Endothelial cell (in vitro differentiated cells): ENCODE measurements at places on chromosomes 1 and 21. TPM values are rescaled to one million over a fixed set of nuclear protein-coding genes. Genes with fewer than 3 reads are reported as not detected.

- DNase-seq, result no peak
- H3K4me1 ChIP-seq, result no peaks in the 10 kb centered on the region
- H3K27ac ChIP-seq, result no peak overlapping the region
- no peak overlapping the region for H3K4me3 ChIP-seq
- H3K27me3 ChIP-seq, result peaks cover 11% of the 10 kb centered on the region
Observed at GRCh38 chr1:18463984-18464664, 16.6 kb upstream of the KLHDC7A start.

DNA sequence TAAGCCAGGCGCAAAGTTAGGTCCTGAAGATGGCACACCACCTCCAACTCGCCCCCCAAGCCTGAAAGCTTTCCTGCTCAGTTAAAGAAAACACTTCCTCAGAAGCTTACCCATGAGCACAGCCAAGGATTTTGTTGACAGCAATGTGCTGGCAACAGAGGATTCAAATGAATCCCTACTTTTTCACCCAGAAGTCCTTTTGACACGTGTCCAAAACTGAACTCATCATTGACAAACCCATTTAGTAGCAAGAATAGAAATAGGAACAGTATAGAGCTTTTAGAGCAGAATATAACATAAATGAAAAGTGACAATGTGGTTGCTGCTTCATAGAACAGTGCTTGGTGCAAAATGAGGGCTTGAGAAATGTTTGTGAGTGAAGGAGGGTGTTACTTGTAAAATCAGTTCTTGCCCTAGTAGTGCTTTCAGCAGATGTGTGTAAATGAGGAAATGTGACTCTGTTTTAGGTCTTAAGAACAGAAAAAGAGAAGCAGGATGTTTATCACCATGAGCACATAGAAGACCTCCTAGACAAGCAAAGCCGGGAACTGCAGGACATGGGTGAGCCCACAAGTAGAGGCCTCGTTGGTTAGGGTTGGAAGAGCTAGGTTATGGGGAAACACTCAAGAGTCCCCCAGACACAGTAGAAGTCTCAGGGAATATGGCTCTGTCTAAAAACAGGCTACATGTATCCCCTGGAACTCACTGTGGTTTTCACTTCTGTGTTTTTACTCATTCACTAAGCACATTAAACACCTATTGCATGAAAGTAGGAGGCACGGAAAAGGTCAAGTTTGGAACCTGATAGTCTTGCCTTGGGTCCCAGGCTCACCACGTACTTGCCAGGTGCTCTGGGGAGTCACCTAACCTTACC, 48.6 kb upstream of the TMEM125 start:
- peaks cover 8% of the 10 kb centered on the region for H3K27me3 ChIP-seq
- peak overlapping the region; percentile 68 for H3K27ac ChIP-seq
- peaks cover 23% of the 10 kb centered on the region for H3K4me1 ChIP-seq
- DNase-seq, result no peak

GRCh38 chr1:117001254-117001927, at the start of gene CD101:
CD101 (plus strand) TSS chr1:117001760; CDS start chr1:117001818, 58 bp downstream.
- H3K27ac ChIP-seq, result no peak within 1 kb of the TSS
- H3K36me3 ChIP-seq, result no peaks in the 10 kb centered on the region
- peaks cover 5% of the 10 kb centered on the region for H3K4me1 ChIP-seq
- H3K4me3 ChIP-seq, result no peak within 1 kb of the TSS
- no peak for DNase-seq

Gene S100B
- total RNA-seq, result 0.54 TPM

- no peak overlapping the region for H3K27ac ChIP-seq
- H3K4me3 ChIP-seq, result no peak overlapping the region
- H3K36me3 ChIP-seq, result peaks cover 13% of the 10 kb centered on the region
- H3K27me3 ChIP-seq, result peaks cover 13% of the 10 kb centered on the region
Observed at GRCh38 chr1:27103498-27103897, 51.4 kb downstream of the SLC9A1 start.

DNA sequence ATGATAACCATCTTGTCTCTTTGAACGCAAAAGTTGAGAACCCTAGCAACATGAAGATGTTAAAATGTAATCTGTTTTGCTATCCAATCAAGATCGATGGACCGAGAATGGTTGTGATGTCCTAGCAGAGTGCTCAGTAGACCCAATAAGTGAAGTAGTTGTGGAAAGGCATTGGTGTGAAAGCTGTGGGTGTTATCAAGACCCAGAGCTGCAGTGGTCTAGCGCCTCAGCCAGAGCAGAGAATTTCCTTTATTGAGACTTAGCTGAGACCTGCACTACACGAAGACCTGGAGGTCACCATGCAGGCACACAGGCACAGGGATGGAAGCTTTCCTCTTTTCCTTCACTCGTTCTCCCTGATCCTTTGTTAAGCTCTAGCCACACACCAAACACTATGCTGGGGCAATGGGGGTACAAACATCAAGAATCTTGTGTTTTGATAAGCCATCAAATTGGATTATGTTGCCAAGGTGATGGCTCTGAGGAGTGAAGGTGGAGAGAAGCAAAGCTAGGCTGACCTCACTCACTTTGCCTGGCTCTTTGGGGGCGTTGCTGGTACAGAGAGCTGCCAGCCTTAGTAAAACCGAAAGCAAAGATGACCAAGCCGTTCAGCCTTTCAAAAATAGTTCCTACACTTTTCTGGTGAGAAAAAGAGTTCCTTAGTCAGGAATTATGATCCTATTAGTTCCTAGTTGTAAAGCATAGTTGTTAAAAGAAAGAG, 24.1 kb downstream of the METTL13 start:
- H3K36me3 ChIP-seq, result no peaks in the 10 kb centered on the region
- H3K4me1 ChIP-seq, result peaks cover 37% of the 10 kb centered on the region
- DNase-seq, result no peak
- H3K27ac ChIP-seq, result peak overlapping the region; percentile 24

- peaks cover 6% of the 10 kb centered on the region for H3K4me1 ChIP-seq
- no peaks in the 10 kb centered on the region for H3K36me3 ChIP-seq
- no peak overlapping the region for H3K27ac ChIP-seq
- peaks cover 5% of the 10 kb centered on the region for H3K27me3 ChIP-seq
Observed at GRCh38 chr1:202843081-202843480, 32.3 kb downstream of the PCAT6 start.

GRCh38 chr1:19449454-19450228, 35.7 kb downstream of the CAPZB start:
- peak overlapping the region; percentile 21 for H3K27ac ChIP-seq
- H3K36me3 ChIP-seq, result peaks cover 7% of the 10 kb centered on the region
- H3K4me1 ChIP-seq, result peaks cover 47% of the 10 kb centered on the region
- H3K4me3 ChIP-seq, result no peak overlapping the region
- DNase-seq, result no peak

Gene ADORA3
- total RNA-seq, result 0.13 TPM

Gene RGSL1
- total RNA-seq, result not detected

DNA sequence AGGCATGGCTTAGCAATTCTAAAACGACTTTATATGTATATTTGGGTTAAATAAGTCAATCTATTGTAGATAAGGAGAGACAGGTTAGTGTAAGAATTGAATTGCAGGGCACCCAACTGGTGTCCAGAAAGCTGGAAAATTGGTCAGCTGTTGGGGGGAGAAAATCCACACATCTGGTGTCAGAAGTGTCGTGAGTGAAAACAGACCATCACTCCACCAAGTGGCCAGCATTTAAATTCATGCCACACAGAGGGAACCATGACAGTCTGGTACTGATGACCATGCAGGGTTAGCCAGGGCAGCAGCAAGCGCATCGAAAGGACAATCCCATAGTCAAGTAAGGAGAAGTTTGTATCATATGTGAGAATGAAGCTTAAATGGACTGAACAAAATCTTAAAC, 11.7 kb downstream of the LAX1 start:
- no peaks in the 10 kb centered on the region for H3K36me3 ChIP-seq
- H3K4me3 ChIP-seq, result no peak overlapping the region
- DNase-seq, result peak; percentile 11
- H3K27ac ChIP-seq, result no peak overlapping the region
- no peaks in the 10 kb centered on the region for H3K27me3 ChIP-seq

GRCh38 chr1:17277511-17278159, 28.7 kb downstream of the PADI3 start:
- H3K36me3 ChIP-seq, result no peaks in the 10 kb centered on the region
- no peak overlapping the region for H3K27ac ChIP-seq
- no peaks in the 10 kb centered on the region for H3K4me1 ChIP-seq
- peaks cover 6% of the 10 kb centered on the region for H3K27me3 ChIP-seq

Gene CD48
- not detected for total RNA-seq

Gene NCAM2
- total RNA-seq, result 0.64 TPM

Gene PIK3CD
- total RNA-seq, result 30.3 TPM

- H3K4me1 ChIP-seq, result peaks cover 3% of the 10 kb centered on the region
- no peak overlapping the region for H3K4me3 ChIP-seq
- DNase-seq, result no peak
- peaks cover 17% of the 10 kb centered on the region for H3K36me3 ChIP-seq
- no peak overlapping the region for H3K27ac ChIP-seq
Observed at GRCh38 chr1:112689842-112690237, 15.4 kb downstream of the MOV10 start.

Gene ST3GAL3
- total RNA-seq, result 14.9 TPM

Gene MTOR
- total RNA-seq, result 61.9 TPM

Gene TPTE
- total RNA-seq, result not detected

DNA sequence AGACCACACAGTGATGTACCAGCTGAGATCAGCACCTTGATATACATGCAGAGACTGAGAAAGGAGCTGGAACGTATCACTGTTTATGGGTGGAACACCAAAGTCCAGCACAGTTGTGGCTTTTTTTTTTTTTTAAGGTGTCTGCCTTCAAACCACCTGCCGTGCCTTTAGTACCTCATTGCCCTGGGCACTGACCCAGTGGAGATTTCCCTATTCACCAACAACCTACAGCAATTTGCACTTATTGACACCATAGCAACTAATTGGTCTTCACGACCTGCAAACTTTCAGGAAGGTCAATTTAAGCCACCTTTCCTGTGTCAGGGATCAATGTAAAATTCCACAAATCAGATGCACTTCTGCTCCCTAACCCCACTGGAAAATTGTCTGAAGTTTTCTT, 181.6 kb upstream of the ADGRL2 start:
- no peak overlapping the region for H3K4me3 ChIP-seq
- H3K27ac ChIP-seq, result no peak overlapping the region
- H3K36me3 ChIP-seq, result no peaks in the 10 kb centered on the region
- no peaks in the 10 kb centered on the region for H3K27me3 ChIP-seq
- DNase-seq, result no peak

DNA sequence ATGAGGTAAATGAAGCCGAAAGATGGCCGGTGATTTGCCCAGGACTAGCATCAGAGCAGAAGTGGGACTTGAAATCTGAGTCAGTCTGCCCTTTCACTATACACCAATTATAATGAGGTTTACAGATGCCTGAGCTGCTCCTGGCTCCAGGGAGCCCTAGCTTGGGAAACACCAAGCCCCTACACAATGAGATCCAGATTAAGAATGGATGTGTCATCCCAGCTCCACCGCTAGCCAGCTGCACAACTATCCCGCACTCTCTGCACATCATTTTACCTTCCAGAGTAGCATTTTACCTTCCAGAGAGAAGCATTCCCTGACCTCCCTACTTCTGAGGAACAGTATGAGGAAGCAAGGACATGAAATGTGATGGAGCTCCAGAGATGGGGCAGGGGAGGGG, 27.0 kb downstream of the SERTAD4 start:
- DNase-seq, result no peak
- H3K36me3 ChIP-seq, result no peaks in the 10 kb centered on the region
- no peak overlapping the region for H3K27ac ChIP-seq
- H3K4me3 ChIP-seq, result no peak overlapping the region
- no peaks in the 10 kb centered on the region for H3K4me1 ChIP-seq
- H3K27me3 ChIP-seq, result peaks cover 1% of the 10 kb centered on the region

GRCh38 chr1:51728611-51729155, 111.8 kb downstream of the OSBPL9 start:
- peak overlapping the region; percentile 36 for H3K27ac ChIP-seq
- H3K27me3 ChIP-seq, result peaks cover 4% of the 10 kb centered on the region
- peak; percentile 22 for DNase-seq
- H3K4me1 ChIP-seq, result peaks cover 23% of the 10 kb centered on the region
- peak overlapping the region; percentile 95 for H3K4me3 ChIP-seq

Gene BMP8A
- total RNA-seq, result not detected

DNA sequence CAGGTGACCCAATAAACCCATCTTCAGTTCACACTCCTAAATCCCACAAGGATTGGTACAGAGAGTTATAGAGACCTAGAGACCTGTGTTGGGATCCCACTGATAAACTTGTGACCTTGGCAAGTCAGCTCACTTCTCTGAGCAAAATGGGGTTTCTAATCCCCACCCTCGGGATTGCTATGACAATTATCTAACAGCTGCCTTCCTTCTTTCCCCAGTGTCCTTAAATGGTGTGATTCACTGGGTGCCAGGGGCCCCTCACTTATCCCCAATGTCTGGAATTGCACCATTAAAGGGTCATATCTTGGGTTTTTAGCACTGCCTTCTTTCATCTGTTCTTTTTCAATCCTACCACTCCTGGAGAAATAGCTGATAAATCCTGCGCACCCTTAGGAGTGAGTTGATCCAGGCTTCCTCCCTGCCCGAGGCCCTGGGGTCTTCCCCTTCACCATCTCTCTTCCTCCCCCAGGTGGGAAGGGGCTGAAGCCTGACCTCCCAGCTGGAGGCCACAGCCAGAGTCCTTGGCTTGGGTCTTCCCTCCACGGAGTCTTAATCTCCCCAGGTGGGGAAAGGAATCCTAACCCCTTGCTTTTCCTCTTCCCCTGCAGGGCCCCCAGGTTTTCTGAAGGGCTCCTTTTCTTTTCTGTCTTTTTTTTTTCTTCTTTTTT, 39.7 kb downstream of the LACTBL1 start:
- DNase-seq, result no peak
- H3K4me3 ChIP-seq, result no peak overlapping the region
- H3K27ac ChIP-seq, result no peak overlapping the region
- no peaks in the 10 kb centered on the region for H3K4me1 ChIP-seq
- H3K27me3 ChIP-seq, result no peaks in the 10 kb centered on the region

DNA sequence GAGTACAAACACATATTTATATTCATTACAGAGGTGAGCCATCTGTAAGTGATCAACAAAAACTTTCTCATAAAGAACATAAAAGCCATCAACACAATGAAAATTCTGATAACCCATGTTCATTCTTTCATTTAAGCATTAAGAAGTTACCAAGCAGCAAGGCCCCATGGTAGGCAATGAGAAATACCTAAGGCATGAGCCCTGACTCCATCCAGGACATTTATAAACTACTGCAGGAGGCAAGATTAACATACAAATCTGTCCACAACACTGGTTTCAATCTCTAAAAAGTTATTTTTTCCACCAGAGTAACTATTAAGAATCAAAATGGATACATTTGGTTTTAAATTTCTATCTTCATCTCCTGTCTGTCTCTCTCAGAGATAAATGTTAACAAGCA, 76.1 kb downstream of the SIPA1L2 start:
- H3K36me3 ChIP-seq, result peaks cover 24% of the 10 kb centered on the region
- H3K27me3 ChIP-seq, result peaks cover 11% of the 10 kb centered on the region
- peak overlapping the region; percentile 62 for H3K4me3 ChIP-seq
- H3K27ac ChIP-seq, result peak overlapping the region; percentile 97

DNA sequence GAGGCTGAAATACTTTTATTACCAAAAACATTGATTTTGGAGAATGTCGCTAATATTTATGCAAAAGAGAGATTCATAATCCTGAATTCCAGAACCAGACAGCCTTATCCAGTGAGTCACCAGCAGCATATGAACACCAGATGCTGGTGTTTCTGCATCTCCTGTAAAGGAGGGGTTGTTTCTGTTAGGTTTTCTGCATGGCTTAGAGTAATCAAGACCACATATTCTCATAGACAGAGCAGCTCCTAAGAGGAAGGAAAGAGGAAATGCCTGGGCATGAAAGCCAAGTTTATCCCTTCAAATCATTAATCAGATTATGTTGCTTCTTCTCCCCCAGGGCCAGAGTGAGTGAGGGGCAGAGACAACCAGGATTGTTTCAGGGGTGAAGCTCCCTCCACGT, 86.2 kb downstream of the NGF start:
- peaks cover 3% of the 10 kb centered on the region for H3K4me1 ChIP-seq
- H3K27ac ChIP-seq, result no peak overlapping the region
- no peak overlapping the region for H3K4me3 ChIP-seq
- H3K36me3 ChIP-seq, result no peaks in the 10 kb centered on the region
- H3K27me3 ChIP-seq, result no peaks in the 10 kb centered on the region
